ENCODE measurements at places on chromosomes 7 and 10. TPM values are rescaled to one million over a fixed set of nuclear protein-coding genes. Genes with fewer than 3 reads are reported as not detected.
A peak's percentile ranks its signal among the peaks of the same experiment; 100 is the strongest.

- no peak for DNase-seq
Measured at GRCh38 chr10:82149674-82150073, 274.7 kb downstream of the NRG3 start.

DNA sequence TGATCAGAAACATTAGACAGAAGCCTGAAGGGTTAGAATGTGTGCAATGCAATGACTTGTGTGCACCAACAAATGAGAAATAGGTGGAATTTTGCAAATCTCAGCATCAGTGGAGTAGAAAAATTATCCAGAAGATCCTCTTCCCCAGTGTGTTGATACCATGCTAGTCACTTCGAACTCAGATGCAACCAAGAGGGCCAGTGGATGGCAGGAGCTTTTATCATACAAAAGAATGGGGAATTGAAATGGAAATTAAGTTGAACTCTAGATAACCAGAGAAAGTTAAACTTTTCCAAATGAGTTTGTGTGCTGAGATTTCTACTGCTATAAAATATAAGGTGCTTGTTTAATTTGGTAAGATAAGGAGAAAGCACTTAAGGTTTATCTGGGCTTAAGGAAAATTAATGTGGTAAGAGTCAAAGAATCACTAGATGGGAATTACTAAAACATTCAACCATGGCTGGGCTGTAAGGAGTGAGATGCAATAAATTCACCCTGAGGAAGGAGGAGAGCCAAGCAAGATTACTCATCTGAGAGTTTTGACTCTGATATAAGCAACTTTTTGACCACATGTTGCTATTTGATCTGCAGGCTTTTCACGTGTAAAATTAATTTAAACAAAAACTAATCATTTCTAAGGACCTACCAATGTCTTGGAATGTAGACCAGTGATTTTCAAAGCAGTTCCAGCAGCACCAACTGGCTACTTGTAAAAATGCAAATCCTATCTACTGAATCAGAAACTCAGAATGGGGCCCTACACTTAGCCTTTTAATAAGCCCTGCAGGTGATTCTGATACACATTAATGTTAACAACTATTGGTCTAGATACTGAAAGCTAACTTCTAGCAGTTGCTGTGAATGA, 113.2 kb downstream of the CDC14C start:
- DNase-seq = no peak

DNA sequence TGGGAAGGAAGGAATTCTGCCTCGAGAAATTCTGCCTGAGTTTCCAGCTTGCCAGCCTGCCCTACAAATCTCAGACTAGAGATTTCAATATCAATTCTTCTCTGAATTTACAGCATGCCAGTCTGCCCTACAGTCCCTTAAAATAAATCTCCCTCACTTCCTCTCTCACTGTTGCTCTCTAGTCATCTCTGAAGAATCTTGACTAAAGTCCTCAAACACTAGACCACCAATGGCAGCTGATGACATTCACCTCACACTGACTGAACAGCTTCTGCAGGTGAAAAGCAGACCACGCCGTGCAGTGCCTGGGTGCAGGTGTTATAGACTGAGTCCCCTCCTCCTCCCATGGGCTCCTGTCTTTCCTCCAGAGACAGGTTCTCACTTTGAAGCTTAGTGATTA, 30.4 kb downstream of the PPP1R3C start:
- no peak for DNase-seq

DNA sequence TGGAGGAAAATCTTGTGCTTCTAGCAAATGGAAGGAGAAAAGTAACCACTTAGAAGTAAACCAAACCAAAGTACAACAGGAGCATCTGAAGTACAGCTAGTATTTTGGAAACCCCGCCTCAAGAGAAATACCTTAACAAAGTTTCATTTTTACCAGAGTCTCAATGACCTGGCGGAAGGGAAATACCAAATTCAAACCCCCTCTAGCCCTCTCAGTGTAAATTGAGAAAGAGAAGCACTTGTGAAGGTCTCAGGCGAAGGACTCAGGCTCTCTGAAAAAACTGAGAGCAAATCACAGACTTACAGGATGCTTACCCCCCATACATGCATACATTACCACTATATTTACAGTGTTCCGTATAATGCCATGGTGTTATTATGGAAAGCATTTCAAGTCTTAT, 70.1 kb downstream of the ZPBP start:
- DNase-seq = no peak

DNA sequence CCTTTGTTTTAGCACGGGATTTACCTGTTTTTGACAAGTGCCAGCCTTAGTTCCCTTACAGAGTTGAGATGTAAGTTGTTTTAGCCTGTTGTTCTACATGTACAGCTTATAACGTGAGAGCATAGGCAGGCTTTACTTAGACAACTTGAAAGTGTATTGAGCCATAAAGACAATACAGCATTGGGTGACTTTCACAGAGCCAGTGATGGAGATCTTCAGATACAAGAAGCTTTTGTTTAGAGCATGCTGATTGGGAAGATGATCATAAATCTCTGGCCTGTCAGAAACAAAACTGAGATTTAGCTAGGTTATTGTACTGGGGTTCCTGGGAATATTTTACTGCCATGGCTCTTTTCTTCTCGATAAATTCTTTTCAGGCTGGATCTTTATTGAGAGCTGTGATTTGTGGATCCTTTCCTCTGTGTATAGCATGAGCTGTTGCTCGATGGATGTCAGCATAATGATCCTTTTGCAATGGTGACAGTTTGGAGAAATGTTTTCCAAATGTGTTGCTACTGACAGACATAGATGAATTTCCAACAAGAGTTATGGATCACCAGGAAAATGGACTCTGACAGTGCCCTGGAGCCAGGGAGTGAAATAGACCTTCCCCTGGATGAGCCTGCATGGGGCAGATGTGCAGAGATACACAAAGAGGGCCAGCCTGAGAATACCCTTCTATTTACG, 30.2 kb downstream of the LHFPL3 start:
- DNase-seq = no peak

DNA sequence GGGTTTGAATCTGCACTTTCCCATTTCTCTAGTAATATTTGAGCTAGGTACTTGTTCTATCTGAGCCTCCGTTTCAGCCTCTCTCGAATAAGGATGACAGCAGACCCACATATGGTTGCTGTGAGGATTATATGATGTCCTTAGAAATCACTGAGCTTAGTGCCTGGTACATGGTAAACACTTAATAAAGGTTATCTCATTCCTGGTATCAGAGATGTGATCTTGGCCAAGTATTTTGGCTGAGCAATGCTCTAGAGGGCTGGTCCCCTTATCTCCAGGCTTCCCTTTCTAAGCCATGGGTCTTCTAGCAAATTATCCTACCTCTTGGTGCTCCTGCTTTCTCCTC, 407 bp upstream of the MKRN1 start:
- DNase-seq = no peak

GRCh38 chr10:124266468-124267230, 152.1 kb downstream of the OAT start:
- DNase-seq = peak; percentile 62

- DNase-seq = no peak
Measured at GRCh38 chr10:83075815-83076355, 1063.4 kb upstream of the GHITM start.

GRCh38 chr10:127069436-127069835, 127.0 kb downstream of the INSYN2A start:
- no peak for DNase-seq

Gene MMD2
- not detected for total RNA-seq

Gene CLDN4
- 0.80 TPM for total RNA-seq

Gene CYP3A5
- not detected for total RNA-seq

Gene TCERG1L
- not detected for total RNA-seq

Gene LEP
- not detected for total RNA-seq

Gene AMPH
- 2.9 TPM for total RNA-seq

Gene SNX10
- 0.56 TPM for total RNA-seq

Gene HPS1
- total RNA-seq = 49.0 TPM

Gene TWIST1
- total RNA-seq = 26.5 TPM

Gene C7orf33
- not detected for total RNA-seq
